NCI-H1105 treated with DMSO at 0.1 percent for 48 hours (cell line): ENCODE measurements at places on chromosomes 7 and 10.

DNA sequence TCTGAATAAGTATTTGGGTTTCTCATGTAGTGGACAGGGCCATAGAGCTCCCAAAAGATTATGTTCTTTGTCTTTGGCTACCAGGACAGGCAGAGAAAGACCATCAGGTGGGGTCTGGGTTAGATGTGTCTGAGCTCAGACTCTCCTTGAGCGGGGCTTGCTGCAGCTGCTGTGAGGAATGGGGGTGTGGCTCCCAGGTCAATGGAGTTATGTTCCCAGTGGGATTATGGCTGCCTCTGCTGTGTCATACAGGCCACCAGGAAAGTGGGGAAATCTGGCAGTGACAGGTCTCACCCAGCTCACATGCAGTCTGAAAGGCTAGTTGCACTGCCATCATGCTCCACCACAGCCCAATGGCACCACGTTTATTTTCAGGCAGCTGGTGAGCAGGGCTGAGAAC lies 97.0 kb upstream of the FERD3L start:
- DNase-seq: no peak

GRCh38 chr10:28400681-28401080 lies 97.8 kb upstream of the MPP7 start:
- DNase-seq: no peak

GRCh38 chr7:26789481-26790184 lies 74.8 kb downstream of the SKAP2 start:
- DNase-seq: peak; percentile 77

DNA sequence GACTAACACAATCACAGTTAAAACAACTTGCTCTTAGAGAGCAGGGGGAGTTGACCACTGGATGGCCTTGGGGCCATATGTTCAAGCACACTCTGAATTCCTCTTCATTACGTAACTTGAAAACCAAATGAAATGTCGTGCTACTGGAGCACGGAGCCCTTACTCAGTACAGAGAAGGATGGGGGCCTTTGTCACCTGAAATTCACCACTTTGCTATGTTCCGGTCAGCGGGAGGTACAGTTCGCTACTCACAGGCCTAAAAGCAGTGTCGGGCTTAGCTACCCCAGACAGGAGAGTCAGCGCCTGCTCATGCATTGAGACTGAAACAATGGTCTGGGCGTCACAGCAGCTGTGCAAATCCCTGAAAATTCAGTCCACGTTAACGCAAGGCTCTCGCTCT lies 39.6 kb downstream of the GLI3 start:
- DNase-seq: no peak

GRCh38 chr7:36128448-36129047 lies 24.5 kb upstream of the EEPD1 start:
- DNase-seq: peak; percentile 63

DNA sequence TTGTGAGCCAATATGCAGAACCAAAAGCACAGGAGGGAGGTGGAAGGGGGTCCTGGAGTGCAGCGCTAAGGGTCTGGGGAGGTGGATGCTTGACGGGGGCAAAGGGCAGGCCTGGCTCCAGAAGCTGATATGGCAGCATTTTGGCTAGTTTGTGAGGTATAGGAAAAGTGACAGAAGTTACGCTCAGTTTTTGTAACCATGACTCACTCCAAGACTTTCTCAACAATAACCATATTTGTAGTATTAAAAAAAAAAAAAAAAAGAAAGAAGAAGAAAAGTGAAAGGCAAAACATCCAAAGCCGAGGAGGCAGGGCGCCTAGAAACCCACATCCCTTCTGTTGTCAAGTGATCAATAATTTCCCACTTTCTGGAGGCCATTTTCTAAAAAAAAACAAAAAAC lies 92.3 kb downstream of the RNF216 start:
- no peak for DNase-seq

DNA sequence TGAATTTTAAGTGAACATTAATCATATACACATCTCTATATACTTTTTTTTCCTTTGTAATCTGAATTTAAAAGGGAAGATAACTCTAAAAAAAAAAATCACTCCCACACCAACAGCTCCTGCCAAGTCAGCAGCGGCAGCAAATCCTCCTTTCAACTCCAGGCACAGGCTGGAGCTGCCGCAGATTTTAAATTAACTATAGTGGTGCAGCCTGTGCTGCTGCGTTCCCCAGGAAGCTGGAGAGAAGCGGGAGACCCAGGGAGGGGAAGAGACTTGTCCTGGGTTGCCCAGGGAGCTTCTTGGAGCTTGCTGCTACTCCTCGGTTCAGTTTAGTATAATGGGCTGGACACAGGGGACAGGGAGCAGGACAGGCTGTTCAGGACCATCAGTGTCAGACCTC lies 32.6 kb upstream of the HSPB1 start:
- no peak for DNase-seq

GRCh38 chr7:23135755-23136154 lies 30.2 kb downstream of the KLHL7 start:
- no peak for DNase-seq

DNA sequence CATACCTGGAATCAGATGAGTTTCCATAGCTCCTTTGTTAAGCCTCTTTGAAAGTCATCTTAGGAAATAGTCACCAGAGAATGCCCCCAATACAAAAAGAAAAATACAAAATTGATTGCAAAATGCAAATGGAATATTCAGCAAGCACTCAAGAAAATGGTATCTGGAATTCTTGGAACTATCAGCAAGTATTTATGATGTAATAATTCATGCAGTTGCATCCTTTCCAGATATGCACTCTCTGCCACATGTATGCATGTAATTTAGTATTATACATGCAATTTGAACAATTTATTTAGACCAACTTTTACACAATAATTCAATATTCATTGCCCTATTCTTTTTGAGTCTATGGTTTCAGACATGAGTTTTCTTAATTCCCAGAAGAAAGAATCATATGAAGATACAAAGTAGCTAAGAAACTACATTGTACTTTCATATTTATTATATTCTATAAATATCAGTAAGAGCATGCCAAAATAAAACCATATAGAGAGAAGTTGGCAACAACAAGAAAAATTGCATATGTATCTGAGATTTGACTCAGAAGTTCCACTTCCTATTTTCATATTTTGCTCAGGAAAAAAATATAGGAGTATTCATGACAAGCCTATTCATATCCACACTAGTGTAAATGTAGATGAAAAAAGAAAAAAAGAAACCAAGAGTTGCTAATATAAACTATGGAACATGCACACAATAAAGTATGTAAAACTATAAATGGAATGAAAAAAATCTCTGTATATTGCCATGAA lies 338.5 kb downstream of the SEMA3D start:
- DNase-seq: no peak

GRCh38 chr10:86646532-86646931 lies 7.8 kb upstream of the OPN4 start:
- no peak for DNase-seq

- no peak for DNase-seq
Measured at GRCh38 chr7:47393406-47393805, 188.5 kb downstream of the TNS3 start.

- DNase-seq: no peak
Measured at GRCh38 chr7:77349141-77349540, 67.0 kb downstream of the GSAP start.

GRCh38 chr7:128781851-128782250 lies 6.3 kb upstream of the OPN1SW start:
- no peak for DNase-seq

GRCh38 chr10:88017781-88018180 lies 154.4 kb downstream of the PTEN start:
- DNase-seq: no peak

DNA sequence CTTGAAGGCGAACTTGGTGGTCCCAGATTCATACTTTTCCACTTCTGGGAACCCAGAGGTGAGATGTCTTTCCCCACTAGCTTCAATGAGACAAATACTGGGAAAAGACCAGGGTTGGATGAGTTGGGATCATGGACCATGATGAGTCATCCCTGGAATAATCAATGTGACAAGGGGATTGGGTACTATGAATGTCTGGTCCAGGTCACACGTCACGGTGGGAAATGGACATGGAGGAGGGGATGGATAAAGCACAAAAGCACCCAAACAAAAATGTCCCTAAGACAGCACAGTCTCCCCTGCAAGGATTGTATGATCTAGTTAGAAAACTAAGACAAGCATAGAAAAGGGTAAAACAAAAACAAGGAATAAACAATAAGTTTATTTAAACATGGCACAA lies 12.4 kb upstream of the SORBS1 start:
- no peak for DNase-seq

DNA sequence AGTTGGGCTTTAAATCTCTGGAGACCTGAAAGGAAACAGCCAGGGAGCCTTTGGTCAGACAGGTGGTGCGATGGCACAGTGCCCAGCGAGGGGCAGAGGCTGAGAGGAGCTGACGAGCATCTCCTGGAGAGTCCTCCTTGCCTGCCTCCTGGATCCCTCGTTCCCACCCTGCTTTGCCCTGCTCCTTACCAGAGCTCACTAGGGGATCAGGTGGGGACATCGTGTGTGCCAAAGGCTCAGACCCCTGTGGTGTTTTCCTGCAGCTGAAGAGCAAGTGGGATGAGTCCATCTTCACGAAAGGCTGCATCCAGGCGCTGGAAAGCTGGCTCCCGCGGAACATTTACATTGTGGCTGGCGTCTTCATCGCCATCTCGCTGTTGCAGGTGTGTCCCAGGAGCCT lies 21.8 kb upstream of the SH2D4B start:
- DNase-seq: no peak

DNA sequence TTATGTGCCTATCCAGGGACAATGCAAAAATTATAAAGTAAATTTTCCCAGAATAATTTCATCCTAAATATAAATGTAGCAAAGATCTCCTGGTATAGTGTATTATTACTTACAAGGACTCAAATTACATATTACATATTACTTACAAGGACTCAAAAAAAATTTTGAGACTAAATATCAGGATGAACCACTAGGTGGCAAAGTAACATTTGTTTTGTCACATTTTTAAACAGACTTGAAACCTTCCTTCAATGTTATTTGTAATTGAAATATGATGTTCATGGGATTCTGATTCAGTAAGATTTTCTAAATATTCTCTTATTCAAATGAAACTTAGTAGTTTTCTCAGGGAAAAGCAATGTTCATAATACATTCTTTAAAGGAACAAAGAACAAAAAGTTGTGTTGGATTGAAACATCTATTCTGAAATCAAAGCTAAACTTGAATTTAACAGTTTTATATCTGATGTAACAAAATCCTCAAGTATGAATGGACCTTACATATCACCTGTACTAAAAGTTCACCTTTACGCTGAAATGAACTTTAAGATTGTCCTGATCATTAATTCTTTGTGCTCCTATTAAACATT lies 74.3 kb upstream of the GNAI1 start:
- peak; percentile 59 for DNase-seq

DNA sequence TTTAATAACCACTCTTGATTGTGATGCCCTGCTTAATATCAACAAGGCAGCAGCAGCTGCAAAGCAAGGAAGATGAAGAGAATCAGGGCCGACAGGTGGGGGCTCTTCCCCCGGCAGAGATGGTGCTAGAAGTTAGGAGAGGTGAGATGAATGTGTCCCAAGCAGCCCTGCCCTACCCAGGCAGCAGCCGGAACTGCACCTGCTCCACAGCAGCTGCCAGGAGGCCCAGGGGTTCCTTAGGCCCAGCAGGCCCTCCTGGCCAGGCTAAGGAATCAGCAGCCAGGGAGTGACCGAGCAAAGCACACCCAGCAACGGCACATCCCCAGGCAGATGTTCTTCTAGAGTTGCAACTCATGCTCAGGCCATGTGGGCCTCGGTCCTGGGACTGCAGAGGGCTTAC lies 17.9 kb downstream of the AFAP1L2 start:
- DNase-seq: no peak

GRCh38 chr7:43439631-43440401 lies 143.1 kb upstream of the STK17A start:
- peak; percentile 51 for DNase-seq

DNA sequence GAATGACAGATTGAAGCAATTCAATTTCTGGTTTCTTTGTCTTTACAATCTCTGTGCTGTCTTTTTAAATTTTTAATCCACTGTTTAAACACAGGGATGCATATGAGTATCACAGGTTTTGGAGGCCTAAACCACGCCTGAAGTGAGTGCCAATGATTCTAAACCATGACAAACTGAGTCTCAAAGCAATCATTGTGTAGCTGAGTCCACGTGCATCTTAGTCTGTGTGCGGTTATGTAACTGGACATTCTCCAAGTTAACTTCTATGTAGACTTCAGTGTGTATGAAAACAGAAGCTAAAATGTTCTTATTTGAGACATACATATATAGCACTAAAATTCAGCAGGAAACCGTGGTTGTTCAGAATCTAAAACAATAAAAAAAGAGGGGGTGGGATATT lies 79.3 kb upstream of the ST8SIA6 start:
- no peak for DNase-seq

DNA sequence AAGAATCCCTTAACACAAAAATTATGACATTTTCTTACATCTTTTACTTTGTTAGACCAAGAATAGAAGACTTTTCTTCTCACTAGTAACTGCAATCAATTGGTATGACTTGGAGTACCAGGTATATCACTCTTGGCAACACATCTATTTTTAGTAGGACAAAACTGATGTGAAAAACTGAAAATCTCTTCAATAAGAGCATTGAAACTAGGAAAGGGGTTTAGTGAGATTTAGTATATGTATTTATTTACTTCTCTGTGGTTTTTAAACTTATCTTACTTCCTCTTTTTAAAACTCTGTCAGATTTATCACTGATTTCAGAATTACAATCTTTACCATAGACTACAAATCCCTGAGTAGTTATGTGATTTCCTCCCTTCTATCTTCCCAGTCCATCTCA lies 366.2 kb downstream of the PCDH15 start:
- no peak for DNase-seq

GRCh38 chr10:112986544-112987190 lies 36.6 kb downstream of the TCF7L2 start:
- no peak for DNase-seq

DNA sequence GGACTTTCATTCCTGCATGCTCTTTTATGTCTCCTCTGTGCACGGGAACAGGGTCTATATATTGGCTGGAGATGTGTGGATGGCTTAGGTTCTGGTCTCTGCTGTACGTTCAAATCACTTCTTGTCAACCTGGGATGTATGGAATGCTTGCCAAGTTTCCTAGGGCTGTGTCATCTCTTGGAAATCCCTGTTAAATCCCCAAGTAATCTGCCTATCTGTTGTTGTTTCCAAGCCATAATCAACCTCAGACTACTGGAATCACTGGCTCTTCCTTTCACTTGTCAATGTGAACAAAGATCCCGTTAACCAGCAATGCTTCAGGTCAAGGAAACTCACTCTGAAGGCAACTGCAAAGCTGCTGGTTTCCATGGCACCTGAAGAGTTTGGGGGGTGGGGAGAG lies 93.3 kb upstream of the FAM171A1 start:
- no peak for DNase-seq
